ENCODE measurements at places on chromosomes 6 and 20.
A peak's percentile ranks its signal among the peaks of the same experiment; 100 is the strongest.

DNA sequence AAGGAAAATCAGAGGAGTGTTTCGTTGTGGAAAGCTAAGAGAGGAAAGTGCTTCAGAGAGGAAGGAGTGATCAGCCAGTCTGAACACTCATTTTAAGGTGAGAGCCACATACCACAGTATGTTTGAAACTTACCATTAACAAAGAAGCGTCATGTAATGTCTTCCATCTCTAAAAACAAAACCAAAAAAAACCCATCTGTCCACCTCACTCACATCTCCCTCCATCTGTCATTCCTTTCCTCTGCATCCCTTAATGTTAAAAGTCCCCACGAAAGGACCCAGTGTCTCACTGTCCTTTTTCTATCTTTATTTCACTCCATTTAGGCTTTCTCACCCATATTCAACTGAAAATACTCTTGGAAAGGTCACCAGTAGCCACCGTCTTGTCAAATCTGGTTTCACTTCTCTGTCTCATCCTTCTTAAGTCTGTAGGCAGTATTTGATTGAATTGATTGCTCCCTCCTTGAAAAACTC lies 59.4 kb upstream of the GNRH2 start:
- DNase-seq: peak; percentile 30

DNA sequence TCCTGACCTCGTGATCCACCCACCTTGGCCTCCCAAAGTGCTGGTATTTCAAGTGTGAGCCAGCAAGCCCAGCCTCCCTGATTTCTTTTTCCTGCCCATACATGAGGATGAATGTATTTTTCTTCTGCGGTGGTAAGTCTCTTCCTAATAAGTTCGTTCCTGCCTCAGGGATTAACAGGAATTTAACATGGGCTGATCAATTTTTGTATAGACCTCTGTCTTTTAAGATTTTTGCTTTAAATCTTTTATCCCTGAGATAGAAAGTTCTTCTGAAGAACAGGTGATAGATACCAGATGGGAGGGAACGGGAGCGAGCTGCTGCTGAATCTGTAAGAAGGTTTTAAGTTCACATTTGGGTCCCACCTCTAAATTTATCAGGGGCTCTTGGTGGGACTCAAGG lies 7.0 kb upstream of the ZNFX1 start:
- no peak for DNase-seq

- DNase-seq: no peak
Observed at GRCh38 chr6:18317850-18318249, 53.5 kb upstream of the DEK start.

DNA sequence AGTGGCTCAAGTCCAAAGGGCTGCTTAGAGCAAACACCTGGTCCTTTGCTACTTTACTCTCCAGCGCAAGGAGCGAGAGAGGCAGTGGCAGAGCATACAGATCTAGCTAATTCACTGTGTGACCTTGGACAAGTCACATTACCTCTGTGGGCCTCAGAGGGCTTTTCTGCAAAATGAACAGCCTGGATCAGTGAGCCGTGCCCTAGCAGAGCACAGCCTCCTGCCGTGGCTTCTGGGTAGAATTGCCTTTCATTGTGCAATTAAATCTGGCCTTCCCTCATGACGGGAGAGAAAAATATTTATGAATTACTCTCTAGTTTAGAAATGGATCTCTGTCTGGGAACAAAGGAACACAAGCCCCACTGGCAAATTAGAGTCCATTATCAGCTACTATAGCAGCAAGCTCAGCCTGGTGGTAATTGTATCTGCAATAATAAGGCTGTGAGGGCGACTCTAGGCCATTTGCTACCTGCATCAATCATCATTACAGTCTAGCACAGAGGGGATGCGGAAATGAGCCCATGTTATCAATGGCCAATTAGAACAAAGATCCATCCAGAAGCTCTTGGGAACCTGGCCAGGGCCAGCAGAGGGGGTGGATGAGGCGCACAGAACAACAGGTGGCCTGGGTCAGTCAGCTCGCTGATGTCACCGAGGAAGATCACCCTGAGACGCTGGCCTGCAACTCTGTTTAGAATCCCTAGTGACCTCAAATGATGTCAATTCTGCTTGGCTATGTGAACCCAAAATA lies 114.2 kb upstream of the LY86 start:
- no peak for DNase-seq

GRCh38 chr20:35739294-35740163 lies 2.5 kb downstream of the RBM39 start:
- no peak for DNase-seq

- DNase-seq: no peak
Observed at GRCh38 chr6:106579281-106579680, 50.0 kb downstream of the RTN4IP1 start.

DNA sequence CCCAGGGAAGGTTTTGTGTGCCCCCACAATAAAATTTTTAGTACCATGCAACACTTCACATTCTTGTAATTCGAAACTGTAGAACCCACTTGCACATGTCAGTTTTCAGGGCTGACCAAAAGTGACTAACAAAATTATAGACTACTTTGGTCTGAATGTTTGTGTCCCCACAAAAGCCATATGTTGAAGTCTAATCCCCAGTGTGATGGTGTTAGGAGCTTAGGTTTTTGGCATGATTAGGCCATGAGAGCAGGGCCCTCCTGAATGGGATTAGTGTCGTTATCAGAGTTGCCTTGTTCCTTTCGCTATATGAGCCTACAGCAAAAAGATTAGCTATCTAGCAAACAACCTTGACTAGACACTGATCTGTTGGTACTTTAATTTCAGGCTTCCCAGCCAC lies 49.0 kb upstream of the TENT5A start:
- DNase-seq: no peak

GRCh38 chr6:89840538-89840937 lies 10.9 kb downstream of the CASP8AP2 start:
- no peak for DNase-seq

DNA sequence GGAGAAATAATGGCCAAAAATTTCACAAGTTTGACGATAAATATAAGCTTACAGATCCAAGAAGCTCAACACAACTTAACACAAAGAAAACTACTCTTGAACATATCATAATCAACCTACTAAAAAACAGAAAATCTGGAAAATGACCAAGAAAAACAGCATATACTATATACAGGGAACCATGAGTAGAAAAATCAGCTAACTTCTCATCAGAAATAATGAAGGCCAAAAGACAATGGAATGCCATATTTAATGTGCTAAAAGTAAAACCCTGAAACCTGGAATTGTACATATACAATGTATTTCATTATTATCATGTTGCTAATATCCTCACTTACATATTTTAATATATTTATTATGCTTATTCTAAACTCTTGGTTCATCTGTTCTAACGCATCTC lies 25.3 kb downstream of the MAPK13 start:
- no peak for DNase-seq

- DNase-seq: no peak
Observed at GRCh38 chr6:7978736-7979135, 68.1 kb upstream of the TXNDC5 start.

GRCh38 chr20:40009542-40009941 lies 679.5 kb downstream of the MAFB start:
- no peak for DNase-seq

DNA sequence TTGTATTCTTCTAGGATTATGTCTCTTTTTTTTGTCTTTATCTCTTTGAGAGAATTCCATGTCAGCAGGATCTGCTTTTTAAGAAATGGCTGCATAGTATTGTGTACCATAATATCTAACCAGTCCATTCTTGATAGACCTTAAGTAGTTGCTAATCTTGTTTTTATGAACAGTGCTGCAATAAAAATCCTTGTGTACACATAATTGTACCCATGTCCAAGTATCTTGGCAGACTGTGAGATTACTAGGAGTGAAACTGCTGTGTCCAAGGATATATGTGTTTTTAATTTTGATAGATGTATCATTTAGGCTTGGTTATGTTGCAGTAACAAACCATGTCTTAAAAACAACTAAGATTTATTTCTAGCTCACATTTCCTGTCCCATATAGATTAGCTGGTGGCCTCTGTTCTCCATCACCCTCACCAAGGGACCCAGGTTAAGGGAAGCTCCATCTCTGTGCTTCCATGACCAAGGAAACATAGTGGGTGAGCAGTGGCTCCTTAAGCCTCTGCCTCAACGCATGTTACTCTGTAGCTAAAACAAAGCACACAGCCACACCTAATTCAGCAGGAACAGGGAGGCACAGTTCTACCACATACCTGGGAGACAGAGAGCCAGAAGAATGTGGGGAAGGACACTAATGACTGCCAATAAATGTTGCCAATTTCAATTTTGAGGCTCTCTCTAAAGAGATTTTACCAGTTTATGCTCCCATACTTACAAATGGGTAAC lies 12.1 kb upstream of the SUMO4 start:
- DNase-seq: no peak

DNA sequence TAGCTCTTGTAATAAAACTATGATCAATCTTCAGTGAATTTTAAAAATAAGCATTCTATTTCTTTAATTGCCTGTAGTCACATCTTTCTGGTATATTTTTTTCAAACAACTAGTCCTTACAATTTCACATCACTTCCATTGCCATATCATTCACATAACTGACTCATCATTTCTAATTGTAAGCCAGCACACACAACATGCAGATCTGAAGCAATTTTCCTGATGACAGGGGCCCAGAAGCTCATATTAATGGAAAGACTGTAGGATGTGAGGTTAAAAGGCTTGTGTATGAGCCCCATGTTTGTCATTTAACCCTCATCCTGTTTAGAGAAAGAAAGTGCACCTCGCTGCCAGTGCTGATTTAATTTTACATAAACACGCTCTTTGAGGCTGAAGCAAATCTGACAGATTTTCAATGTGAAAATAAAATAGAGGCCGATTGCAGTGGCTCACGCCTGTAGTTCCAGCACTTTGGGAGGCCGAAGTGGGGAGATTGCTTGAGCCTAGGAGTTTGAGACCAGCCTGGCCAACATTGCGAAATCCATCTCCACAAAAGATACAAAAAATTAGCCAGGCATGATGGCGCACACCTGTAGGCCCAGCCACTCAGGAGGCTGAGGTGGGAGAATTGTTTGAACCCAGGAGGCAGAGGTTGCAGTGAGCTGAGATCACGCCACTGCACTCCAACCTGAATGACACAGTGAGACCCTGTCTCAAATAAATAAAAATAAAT lies 40.1 kb upstream of the LTV1 start:
- DNase-seq: no peak

- DNase-seq: no peak
Observed at GRCh38 chr20:682123-682522, 6.5 kb upstream of the SCRT2 start.

- no peak for DNase-seq
Observed at GRCh38 chr20:51236421-51236820, 213.5 kb upstream of the KCNG1 start.

DNA sequence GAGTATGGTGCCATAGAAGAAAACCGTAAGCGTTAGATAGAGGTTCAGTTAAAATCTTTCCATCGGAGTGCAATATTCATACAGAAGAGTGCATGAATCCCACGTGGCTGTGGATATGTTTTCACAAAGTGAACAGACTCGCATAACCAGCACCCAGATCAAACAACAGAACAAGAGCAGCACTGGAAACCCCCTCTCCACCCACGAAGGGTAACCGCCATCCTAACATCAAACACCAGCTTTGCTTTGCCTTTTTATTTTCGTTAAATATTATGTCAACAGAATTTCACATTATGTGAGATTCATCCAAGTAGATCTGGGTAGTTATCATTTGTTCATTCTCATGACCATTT lies 4.7 kb downstream of the GTSF1L start:
- DNase-seq: no peak

DNA sequence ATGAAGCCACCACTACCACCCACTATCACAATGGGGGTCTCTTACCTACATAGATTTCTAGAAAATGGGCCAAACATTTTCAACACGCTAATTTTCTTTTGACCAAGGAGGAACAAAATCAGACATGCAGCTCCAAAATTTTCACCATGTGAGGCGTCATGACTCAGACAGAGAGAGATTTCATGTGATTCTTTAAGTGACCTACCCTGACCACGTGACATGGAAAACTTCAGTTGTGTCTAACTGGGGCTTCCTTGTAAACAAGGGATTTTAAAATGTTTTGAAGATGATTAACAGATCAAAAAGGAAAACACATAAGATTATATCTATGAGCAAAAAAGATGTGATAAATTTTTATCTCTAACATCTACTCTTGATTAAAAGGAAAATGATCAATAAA lies 199.2 kb downstream of the TBXT start:
- no peak for DNase-seq

- DNase-seq: no peak
Observed at GRCh38 chr6:118708055-118708454, 56.7 kb upstream of the CEP85L start.

DNA sequence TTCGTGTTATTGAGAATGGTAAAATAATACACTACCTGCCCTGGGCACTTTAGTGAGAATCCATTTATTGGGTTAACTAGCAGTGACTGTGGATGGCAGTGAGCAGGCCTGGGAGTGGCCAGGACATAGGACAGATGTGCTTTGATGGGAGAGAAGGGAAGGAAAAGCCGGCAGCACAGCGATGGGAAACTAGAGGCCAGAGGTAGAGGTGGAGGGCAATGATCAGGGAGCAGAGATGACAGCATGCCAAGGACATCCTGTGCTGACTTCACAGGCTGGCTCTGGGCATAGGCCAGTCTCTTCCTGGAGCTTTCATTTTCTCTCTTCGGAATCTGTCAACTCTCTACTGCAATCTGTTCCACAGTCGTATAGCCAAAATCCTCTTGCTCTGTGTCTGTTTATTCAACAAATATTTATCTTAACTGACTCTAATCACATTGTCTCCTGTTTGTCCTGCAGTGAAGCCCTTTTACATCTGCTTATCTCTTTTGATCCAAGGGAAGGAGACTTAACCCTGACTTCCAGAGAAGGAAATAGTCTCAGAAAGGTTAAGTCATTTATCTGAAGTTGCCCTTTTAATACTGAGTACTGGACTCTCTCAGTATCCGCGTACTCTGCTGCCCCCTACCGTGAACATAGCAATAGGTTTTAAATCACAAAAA lies 18.4 kb upstream of the MMP24 start:
- peak; percentile 51 for DNase-seq

- DNase-seq: no peak
Observed at GRCh38 chr6:13760307-13761304, 49.0 kb upstream of the RANBP9 start.
